ENCODE measurements at places on chromosomes 5 and 9. TPM values are rescaled to one million over a fixed set of nuclear protein-coding genes. Genes with fewer than 3 reads are reported as not detected.

- DNase-seq = peak; percentile 92
Measured at GRCh38 chr9:89869793-89870580, 265.2 kb downstream of the GADD45G start.

- DNase-seq = no peak
Measured at GRCh38 chr5:160547872-160548271, 126.2 kb downstream of the PTTG1 start.

GRCh38 chr9:71916834-71917534 is 5.5 kb downstream of the C9orf85 start:
- DNase-seq = no peak

The SCGB3A2 gene
- not detected for total RNA-seq

GRCh38 chr9:117485176-117485575 is 70.3 kb upstream of the ASTN2 start:
- peak; percentile 24 for DNase-seq

- DNase-seq = peak; percentile 56
Measured at GRCh38 chr5:180670586-180671359, 21.4 kb upstream of the FLT4 start.

DNA sequence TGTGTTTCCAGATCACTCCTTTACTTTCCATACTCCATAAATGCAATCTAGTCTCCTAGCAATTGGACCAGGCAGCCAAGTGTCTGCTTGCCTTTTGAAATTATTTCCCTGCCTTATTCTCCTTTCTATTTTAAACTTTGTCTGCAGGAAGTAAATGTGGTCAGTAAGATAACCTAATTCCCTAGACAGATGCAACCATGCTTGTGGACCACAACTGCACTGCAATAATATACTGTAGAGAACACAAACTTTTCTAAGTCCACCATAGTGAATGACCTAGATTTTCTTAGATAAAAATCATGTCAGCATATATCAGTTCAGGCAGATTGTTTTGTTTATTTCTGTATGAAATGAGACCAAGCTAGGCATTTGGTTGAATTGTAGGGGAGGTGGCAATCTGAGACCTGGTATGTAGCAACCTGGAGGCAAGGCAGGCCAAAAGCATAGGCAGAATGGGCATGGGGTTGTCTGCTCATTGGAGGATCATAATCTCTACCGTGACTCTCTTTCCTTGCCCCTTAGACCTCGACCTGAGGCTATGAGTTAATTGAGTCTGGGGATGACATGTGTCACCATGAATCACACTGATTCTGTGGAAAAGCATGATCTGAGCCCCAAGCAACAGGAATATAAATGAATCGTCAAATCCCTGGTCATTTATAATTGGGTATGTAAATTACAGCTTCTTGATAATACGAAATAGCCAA is 20.7 kb downstream of the ACTL7B start:
- DNase-seq = peak; percentile 17

- DNase-seq = peak; percentile 4
Measured at GRCh38 chr9:113712053-113712452, 164.1 kb upstream of the ZNF618 start.

The PGM5 gene
- 194 TPM for total RNA-seq

The PITX1 gene
- 17.3 TPM for total RNA-seq

DNA sequence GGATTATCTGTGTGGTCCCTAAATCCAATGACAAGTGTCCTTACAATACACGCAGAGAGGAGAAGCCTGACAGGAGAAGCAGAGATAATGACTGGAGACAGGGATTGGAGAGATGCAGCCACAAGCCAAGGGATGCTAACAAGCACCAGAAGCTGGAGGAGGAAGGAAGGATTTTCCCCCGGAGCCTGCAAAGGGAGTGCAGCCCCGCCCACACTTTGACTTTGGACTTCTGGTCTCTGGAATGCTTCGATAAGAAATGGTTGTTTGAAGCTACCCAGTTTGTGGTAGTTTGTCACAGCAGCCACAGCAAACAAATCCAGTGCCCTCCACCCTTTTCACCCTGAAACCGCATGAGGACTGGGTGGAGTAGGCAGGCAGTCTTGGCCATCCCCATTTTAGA is 77.2 kb upstream of the BOD1 start:
- DNase-seq = no peak

DNA sequence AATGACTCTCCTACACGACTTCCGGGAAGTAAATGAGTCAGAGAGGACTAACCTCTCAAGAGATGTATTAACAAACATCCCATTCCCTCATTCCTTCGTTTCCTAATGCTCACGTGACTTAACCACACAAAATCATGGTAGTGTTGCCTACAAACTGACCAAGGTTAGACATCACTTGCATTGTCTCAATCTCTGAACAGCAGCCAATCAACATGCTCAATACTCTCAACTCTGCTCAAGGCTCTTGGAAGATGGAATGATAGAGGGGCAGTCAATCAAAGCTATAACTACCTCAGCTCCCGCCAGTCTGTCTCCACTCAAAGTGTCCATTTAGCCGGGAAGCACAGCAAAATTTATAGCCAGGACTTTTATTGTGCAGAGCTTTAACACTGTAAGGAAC is 143.8 kb upstream of the PIK3R1 start:
- no peak for DNase-seq

GRCh38 chr5:159041444-159042198 is 58.1 kb downstream of the EBF1 start:
- no peak for DNase-seq

DNA sequence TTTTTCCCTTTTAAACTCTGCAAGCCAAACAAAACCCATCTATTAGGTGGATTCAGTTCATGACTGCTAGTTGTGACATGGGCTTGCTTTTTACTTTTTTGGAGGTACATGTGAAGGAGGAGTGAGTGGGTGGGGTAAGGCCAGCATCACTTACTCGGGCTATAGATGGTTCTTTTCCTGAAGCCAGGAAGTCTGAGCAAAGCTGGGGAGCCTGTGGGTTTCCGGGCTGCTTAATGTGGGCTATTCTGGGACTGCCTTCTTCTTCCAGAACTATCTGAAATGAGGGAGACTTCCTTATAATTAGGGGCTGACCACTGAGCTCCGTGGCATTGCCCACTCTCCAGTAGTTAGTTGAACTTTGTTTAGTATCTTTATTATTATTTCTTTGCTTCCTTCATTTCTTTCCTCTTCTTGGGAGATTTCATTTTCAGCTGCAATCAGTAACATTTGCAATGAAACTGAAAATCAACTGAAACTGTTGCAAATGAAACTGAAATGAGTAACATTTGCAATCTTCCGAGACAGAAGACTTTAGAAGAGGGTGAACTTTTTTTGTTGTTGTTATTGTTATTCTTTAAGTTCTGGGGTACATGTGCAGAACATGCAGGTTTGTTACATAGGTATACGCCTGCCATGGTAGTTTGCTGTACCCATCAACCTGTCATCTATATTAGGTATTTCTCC is 204.9 kb downstream of the LRRC70 start:
- DNase-seq = no peak

DNA sequence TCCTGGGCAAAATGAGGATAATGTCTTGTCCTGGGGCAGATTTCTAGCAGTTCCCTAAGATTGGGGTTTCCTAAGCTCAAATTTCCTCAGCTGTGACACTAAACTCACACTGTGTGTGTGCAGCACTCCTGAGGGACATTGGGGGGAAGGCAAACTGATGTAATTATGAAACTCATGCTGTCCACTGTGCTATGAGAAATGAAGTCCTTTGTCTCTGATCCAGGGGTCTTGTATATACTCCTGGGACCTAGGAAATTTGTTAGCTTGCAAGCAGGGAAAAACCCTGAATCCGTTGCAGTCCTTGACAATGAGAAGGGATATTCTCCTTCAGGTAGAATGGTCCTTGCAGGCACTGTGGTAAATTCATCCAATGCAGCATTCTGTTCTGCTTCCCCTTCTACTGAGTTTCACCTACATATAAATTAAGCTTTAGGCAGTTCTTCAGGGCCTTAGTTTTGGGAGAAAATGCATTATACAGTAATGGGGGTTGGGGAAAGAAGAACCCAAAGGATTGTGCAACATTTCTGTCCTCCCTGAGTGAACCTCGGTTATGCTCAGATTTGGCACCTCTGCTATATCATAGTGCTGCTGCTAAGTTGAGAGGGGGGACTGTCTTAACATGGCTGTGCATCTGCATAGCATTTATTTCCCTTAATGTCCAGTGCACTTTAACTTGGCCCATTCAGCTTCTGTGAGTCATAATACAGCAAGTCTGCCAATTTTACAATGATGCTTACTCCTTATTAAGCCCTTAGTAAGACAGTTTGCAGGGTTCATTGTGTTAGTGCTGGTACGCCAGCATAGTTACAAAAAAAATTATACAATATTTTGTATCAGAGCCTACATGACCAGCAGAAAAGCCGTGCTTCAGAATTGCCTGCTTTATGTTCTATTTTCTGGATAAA is 80.2 kb downstream of the PJA2 start:
- DNase-seq = peak; percentile 75

DNA sequence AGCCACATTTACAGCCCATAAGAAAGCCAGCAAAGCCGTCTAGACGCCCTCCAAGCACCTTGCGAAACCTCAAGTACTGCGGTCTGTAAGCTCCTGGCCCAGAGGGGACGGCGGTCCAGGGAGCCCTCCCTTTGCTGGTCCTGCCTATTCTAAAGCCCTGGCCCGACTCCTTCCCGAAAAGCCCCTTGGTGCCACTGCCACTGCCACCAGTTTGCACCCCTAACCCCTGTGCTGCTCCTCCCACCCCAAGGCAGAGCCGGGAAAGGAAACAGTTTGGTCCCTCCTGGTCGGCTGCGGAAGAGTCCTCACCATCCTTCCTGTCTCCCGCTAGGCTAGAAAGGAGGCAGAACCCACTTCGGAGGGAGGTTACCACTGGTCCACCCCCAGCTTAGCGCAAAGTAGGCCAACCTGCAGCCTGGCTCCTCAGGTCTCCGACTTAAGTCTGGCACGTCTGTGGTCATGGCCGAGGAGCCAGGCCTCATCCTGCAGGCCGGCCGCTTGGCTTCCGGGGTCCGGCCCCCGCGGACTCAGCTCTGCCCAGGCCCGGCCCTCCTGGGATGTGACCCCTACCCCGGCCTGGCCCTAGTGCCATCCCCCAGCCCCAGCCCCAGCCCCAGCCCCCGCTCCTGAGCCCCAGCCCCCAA is 916 bp downstream of the TOR1A start:
- peak; percentile 20 for DNase-seq

The COL23A1 gene
- total RNA-seq = 0.96 TPM

The COL5A1 gene
- total RNA-seq = 1,367 TPM

The CCNO gene
- not detected for total RNA-seq

DNA sequence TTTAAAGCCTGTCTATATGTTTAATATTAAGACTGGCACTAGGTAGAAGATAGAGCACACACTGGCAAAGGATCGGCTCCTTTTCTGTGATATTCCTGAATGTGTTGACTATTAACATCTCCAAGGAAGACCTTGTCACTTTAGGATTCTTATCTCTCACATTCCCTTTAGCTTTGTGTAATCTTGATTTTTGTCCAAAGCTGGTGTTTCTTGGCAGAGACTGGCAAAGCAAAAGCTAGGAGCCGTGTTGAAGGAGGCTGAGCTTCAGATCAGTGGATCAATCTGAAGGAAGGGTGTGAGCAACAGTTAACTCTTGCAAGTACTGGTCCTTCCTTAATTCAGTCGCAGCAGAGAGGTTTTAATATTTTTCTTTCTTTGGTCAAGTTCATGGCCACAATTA is 830.4 kb upstream of the ZNF608 start:
- DNase-seq = peak; percentile 30

- DNase-seq = no peak
Measured at GRCh38 chr5:123907349-123907748, 395.4 kb downstream of the CSNK1G3 start.

- no peak for DNase-seq
Measured at GRCh38 chr5:59123595-59124561, 541.0 kb downstream of the RAB3C start.
